ENCODE measurements at places on chromosomes 5 and 9. TPM values are rescaled to one million over a fixed set of nuclear protein-coding genes. Genes with fewer than 3 reads are reported as not detected.

DNA sequence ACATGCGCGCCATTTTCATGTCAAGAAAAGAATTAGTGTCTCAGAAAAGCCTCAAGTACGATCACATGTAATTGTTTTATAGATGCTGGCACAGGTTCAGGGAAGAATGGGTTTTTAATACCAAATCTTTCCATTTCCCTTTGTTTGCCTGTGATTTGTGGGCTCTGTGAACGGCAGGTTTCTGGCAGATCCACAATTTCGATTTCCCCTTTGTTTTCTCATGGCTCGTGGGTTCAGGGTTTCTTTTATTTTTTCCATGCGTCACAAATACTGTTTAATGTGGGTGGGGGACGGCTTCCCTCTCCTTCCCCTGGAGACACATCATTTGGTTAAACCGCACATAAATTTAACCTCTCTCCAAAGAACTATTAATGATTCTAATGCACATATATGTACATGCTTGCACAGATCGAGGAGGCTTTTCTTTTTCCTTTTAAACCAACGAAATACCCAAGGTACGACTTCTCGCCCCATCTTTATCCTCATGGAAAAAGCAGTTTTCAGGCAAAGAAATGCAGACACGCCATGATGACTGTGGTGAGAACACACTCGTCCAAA lies 195.9 kb downstream of the SLIT3 start:
- DNase-seq: no peak

GRCh38 chr5:169160405-169160901 lies 140.5 kb downstream of the SLIT3 start:
- DNase-seq: no peak

DNA sequence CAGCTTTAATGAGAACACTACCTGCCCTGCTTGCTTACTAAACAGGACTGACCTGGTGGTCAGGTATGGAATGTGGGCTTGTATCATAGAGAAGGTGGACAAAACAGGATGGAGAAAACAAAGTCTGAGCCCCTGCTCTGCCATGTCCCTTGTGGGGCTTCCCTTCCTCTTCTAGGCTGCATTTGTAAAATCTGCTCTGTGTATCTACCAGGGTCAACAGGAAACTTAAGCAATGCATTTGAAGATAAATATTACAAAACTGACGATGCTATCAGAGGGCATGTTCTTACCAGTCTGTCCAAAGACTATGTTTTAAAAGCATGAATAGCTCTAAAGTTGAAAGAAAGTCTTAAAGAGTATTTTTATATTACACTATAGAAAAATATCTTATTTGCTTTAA lies 228.7 kb downstream of the DCP2 start:
- DNase-seq: no peak

Gene WDR38
- not detected for total RNA-seq

Measured in glutamatergic neuron (in vitro differentiated cells).